Activated naive CD8-positive, alpha-beta T cell treated with anti-CD3 and anti-CD28 coated beads for 36 hours (primary cell): ENCODE measurements at places on chromosomes 5 and 9.
A peak's percentile ranks its signal among the peaks of the same experiment; 100 is the strongest.

DNA sequence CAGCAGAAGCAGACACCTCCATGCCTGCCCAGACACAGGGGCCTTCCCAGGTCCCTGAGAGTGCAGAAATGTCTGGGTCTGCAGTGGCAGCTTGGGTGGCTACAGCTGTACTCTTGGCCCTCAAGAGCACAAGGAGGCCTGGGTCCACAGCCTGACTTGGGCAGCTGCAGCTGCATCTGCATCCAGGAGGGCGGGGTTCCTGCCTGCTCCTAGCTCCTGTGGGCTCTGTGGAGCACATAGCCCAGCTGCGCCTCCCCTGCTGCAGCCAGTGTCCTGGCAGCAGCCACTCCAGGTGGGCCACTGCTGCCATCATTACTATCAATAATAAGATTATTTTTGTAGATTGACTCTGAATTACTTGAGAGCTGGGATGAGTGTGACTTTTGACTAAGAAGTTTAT is 162.0 kb upstream of the PTCH1 start:
- H3K27me3 ChIP-seq: peaks cover 13% of the 10 kb centered on the region
- H3K27ac ChIP-seq: no peak overlapping the region
- no peak for DNase-seq
- peaks cover 14% of the 10 kb centered on the region for H3K4me1 ChIP-seq

GRCh38 chr9:35311891-35312639 is 150.3 kb downstream of the UNC13B start:
- H3K27me3 ChIP-seq: peaks cover 11% of the 10 kb centered on the region
- no peak for DNase-seq
- H3K27ac ChIP-seq: no peak overlapping the region

DNA sequence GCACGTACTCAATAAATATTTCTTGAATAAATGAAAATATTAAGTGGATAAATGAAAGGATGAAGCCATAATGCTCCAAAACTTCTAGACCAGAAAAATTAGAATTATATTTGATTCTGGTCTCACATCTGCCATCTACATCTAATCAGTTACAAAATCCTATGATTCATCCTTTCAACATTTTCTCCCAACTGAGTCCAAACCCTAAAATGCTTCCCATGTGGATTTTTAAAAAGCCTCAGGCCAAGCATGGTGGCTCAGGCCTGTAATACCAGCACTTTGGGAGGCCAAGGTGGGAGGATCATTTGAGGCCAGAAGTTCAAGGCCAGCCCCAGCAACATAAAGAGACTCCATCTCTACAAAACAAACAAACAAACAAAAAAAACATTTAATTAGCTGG is 31.6 kb upstream of the FST start:
- peaks cover 36% of the 10 kb centered on the region for H3K27me3 ChIP-seq
- DNase-seq: no peak
- no peaks in the 10 kb centered on the region for H3K36me3 ChIP-seq

- H3K27me3 ChIP-seq: peaks cover 58% of the 10 kb centered on the region
- H3K36me3 ChIP-seq: no peaks in the 10 kb centered on the region
- peaks cover 20% of the 10 kb centered on the region for H3K4me1 ChIP-seq
- DNase-seq: no peak
- no peak overlapping the region for H3K4me3 ChIP-seq
- H3K27ac ChIP-seq: no peak overlapping the region
Measured at GRCh38 chr5:1007221-1007680, 1.4 kb upstream of the NKD2 start.

DNA sequence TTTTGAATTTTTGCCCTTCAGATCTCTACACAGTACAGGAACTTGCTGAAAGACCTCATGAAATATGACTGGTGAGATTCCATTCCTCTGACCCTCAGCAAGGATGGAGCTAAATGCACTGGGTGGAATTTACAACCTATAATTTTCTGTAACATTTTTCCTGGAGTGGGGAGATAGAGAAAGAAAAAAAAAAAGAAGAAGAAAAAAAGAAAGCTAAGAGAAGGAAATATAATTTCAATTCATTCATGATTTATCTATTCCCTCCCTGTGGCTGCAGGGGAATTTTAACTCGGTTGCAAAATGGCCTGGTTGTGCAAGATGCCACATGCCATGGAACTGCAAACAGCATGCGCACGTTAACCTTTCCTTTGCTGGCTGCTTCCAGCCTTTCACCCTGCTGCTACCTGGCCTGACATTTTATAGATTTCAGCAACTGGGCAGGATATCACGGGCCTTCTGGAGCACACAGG is 155.4 kb downstream of the FSTL4 start:
- H3K36me3 ChIP-seq: no peaks in the 10 kb centered on the region
- H3K4me1 ChIP-seq: no peaks in the 10 kb centered on the region
- H3K27me3 ChIP-seq: no peaks in the 10 kb centered on the region
- H3K4me3 ChIP-seq: no peak overlapping the region
- DNase-seq: no peak

DNA sequence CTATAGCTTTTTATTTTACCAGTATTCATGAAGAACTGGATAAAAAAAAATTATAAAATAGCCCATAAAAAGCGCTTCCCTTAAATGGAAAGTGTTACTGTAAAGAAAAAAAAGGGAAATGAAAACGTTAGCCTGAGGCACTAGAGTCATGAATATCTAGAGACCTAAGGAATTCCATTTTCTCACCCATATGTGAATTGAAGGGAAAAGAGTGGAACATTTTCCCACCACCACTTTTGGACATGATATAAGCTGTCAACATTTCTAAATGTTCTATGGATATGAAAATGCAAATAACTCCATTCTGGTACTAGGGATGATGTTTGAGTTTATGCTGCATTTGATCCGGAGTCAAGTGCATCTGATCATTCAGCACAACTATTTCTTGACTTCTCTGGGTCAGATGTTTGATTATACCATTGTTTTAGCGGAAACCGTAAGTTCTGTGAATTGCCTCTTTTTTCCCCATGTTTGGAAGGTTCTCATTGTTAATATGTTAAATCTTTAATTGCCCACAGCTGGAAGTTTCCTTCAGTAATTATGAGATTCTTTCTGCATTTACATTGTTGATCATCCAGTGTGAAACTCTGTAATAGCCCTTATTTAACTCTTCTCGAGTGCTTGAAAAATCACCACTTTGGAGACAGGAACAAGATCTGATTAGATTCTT is 467.4 kb upstream of the SEMA6A start:
- no peak overlapping the region for H3K27ac ChIP-seq
- DNase-seq: no peak
- no peaks in the 10 kb centered on the region for H3K4me1 ChIP-seq

GRCh38 chr5:66722686-66723085 is 126.5 kb downstream of the MAST4 start:
- no peak overlapping the region for H3K27ac ChIP-seq
- no peak overlapping the region for H3K4me3 ChIP-seq
- peaks cover 3% of the 10 kb centered on the region for H3K27me3 ChIP-seq
- no peaks in the 10 kb centered on the region for H3K36me3 ChIP-seq

DNA sequence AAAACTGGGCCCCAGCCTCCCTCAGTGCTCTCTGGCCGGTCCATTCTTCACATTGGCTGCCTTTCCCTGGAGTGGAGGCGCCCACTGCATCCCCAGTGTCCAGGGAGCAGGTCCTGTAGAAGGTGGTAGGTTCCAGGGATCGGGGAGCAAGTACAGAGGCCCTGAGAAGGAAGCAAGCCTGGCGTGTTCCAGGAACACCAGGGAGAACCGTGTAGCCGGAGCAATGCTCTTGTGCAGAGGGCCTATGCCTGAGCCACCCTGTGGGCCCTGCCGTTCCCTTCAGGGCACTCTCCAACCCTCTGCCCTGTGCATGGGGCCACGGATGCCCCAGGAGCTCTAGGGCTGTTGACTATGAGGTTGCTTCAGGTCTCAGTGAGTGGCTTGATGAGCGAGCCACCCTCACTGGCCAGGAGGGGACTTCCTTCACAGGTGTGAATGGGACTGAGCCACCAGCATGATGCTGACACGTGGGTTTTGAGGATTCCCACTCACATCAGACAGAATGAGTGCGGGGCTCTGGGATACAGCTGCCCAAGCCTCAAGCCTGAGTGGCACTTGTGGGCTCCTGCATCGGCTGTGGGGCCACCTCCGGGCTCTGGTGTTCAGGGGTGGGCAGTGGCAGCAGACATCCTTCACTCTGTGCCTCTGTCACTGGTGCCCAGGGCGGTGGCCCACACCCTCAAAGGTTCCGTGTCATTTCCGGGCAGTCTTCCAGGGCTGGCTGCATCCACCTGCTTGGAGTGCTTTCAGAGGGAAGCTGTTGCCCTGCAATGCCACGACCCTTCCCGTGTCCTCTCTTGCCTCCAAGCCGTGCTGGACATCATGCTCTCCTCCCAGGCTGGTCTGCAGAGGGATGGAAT is 54.4 kb downstream of the ADAMTS2 start:
- DNase-seq: no peak
- no peak overlapping the region for H3K27ac ChIP-seq
- no peaks in the 10 kb centered on the region for H3K27me3 ChIP-seq

DNA sequence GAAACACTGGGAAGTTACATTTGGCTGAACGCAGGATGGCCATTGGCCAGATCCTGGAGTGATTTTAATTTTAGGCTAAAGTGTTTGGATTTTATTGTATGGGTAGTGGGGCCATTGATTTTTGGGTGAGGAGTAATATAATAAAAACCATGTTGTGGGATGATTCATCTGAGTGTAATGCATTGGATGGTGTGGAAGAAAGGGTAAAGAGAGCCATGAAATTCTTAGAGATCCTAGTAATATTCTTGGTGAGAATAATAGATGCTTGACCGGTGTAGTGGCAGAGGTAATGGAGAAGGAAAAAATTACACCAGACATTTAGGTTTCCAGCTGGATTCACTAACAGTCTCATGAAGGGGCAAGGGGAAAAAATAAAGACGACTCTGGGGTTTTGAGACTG is 158.1 kb downstream of the NPR3 start:
- H3K4me1 ChIP-seq: no peaks in the 10 kb centered on the region
- H3K27me3 ChIP-seq: no peaks in the 10 kb centered on the region
- DNase-seq: no peak
- no peaks in the 10 kb centered on the region for H3K36me3 ChIP-seq
- no peak overlapping the region for H3K4me3 ChIP-seq
- H3K27ac ChIP-seq: no peak overlapping the region

DNA sequence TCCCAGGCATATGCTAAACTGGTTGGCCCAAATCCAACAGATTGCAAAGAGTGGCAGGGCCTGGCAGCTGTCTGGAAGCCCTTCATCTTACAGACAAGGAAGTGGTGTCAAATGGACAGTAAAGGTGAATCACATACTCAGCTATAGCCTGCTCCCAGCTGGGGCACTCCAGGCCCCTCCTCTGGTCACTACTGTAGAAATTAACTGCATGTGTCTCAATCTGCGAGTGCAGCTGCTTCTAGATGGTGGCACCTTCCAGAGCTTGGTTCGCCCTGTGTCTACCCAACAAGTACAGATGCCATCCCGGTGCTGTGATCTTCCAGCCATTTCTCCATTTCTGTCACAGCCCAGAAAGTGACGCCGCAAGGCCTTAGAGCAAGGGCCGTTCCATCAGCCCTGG is 50.2 kb downstream of the OTULIN start:
- H3K27me3 ChIP-seq: no peaks in the 10 kb centered on the region
- H3K4me1 ChIP-seq: peaks cover 5% of the 10 kb centered on the region
- H3K4me3 ChIP-seq: no peak overlapping the region
- DNase-seq: no peak
- no peak overlapping the region for H3K27ac ChIP-seq

DNA sequence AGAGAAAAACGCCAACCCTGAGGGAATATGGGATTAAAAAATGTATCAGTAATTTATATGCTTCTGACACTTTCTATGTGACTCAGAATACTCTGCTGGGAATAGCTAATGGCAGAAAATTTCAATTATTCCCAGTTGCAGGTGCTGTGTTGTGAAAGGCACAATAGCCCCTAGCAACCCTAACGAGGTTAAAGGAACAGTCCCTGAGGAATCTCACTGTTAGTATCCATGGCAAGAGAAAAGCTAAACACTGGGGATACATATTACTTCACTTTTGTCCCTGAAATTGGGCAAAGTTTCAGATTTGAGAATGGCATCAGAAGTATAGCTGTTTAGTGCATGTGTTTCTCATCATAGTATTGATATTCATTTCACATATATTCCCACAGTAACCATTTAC is 555.0 kb downstream of the RAB3C start:
- H3K4me1 ChIP-seq: peaks cover 9% of the 10 kb centered on the region
- no peak overlapping the region for H3K4me3 ChIP-seq
- H3K36me3 ChIP-seq: peaks cover 5% of the 10 kb centered on the region
- no peaks in the 10 kb centered on the region for H3K27me3 ChIP-seq
- no peak for DNase-seq

GRCh38 chr5:172785429-172786088 is 14.6 kb upstream of the DUSP1 start:
- no peaks in the 10 kb centered on the region for H3K36me3 ChIP-seq
- peaks cover 9% of the 10 kb centered on the region for H3K4me1 ChIP-seq
- H3K27me3 ChIP-seq: no peaks in the 10 kb centered on the region
- no peak overlapping the region for H3K27ac ChIP-seq
- H3K4me3 ChIP-seq: no peak overlapping the region

- no peak for DNase-seq
- H3K27ac ChIP-seq: no peak overlapping the region
- H3K36me3 ChIP-seq: no peaks in the 10 kb centered on the region
- H3K4me3 ChIP-seq: no peak overlapping the region
- H3K27me3 ChIP-seq: no peaks in the 10 kb centered on the region
Measured at GRCh38 chr5:28483327-28484025, 1445.1 kb upstream of the CDH9 start.

GRCh38 chr9:79857188-79857587 is 285.4 kb downstream of the TLE4 start:
- DNase-seq: no peak
- no peaks in the 10 kb centered on the region for H3K27me3 ChIP-seq
- H3K27ac ChIP-seq: no peak overlapping the region

DNA sequence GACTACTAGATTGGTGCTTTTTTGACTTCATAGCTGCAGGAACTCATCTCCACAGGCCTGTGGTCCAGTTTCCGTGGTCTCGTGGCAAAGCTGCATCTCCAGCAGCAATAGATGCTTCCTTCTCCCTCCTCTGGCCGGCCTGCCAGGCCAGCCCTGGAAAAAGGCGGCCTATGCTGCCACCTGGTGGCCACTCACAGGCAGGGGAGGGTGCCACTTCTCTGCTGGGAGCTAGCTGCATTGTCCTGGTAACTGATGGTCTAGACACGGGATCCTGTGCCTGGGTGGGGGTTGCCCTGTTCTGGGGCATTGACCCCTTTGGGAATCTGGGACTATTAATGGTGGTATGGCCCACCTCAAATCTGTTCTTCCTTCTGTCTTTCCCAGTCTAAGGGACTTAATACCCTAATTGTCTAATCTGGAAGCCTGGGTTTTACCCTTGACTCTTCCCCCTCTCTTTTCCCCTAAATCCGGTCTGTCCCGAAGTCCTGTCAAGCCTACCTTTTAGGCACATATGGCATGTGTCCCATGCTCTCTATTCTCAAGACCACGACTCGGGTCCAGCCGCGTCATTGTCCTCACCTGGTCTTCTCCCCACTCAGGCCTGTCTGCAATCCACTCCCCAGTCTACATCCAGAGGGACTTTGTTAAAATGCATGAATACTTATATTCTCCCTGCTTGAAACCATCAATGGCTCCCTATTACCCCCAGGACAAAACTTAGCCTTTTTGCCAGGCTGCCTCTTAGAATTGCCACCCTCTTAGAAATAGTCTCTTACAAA is 20.1 kb upstream of the PTGS1 start:
- H3K27ac ChIP-seq: no peak overlapping the region
- peaks cover 24% of the 10 kb centered on the region for H3K4me1 ChIP-seq
- peak; percentile 79 for DNase-seq
